ENCODE measurements at places on chromosomes 2 and 18.
A peak's percentile ranks its signal among the peaks of the same experiment; 100 is the strongest.

DNA sequence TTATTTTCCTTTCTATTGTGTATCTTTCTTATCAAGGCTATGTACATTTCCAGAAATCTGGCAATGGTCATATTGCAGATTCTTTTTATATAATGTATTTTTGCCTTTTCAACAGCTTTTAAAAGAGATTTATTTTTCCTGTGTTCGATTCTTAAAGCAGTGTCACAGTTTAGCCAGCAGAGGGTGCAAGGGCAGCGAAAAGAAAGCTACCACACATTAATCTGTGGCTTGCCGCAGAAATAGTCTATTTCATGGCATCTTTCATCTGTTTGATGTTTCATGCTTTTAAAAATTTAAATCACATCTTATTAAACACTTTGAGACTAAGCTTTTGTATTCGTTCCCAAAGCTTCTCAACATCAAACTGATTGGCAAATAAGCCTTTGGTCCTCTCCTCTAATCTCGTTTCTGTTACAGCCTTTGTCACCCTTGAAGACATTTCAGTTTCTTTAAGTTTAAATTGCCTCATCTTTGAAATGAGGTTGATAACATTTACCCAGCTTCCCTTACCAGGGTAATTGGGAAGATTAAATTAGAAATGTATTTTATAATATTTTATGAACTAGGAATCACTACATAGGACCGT lies 73.3 kb downstream of the PIK3C3 start:
- no peak for DNase-seq

GRCh38 chr2:170148161-170148560 lies 29.8 kb upstream of the MYO3B start:
- DNase-seq = peak; percentile 4

DNA sequence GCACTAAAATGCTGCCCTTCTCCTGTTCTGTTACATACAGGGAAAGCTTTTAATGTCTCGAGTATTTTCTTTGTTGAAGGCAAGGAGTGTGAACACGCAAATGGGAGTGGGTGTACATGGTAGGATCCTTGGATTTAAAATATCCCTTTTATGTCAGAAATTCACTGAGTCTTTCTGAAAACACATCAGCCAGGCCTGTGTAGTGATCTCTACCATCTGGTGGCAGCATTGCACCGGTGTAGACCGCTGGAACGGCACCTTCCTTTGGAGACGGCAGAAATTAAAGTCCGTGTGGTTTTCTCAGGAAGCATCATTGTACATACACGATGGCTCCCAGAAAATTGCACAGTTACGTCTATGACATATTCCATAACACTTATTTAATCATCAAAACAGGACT lies 515.8 kb downstream of the GALR1 start:
- peak; percentile 60 for DNase-seq

GRCh38 chr2:21890716-21891115 lies 766.9 kb downstream of the TDRD15 start:
- DNase-seq = no peak

DNA sequence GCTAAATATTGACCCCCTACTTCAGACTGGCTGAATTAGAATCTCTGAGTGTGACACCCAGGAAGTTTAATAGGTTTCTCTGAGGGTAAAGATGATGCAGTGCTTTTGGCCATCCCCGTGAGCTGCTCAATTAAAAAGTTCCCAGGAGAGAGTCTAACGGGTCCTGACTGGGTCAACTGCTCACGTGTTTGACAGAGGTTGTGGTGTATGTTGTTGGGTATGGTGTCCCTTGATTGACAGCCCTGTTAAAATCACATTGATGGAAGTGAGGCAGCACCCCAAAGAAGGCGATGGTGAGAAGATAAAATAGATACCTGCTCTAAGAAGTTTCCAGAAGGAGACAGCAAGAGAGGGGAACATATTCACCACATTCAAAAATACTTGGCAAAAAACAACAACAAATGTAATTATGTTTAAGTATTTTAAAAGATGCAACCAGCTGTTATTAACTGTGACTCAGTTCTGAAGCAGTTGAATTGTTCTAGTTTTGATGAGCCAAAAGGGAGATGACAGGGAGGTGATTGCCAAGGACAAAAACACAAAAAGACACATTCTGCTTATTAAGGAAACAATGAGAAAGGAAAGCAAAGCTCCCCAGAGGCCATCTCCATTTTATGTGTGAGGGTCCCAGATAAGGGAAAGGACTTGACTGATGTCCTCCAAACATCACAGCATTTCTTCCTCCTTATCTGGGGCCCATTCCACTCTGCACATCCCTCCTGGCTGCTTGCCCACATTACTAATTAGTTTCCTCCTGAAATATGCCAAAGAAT lies 11.5 kb upstream of the GMCL1 start:
- no peak for DNase-seq

- no peak for DNase-seq
Observed at GRCh38 chr18:47680488-47680887, 250.0 kb downstream of the SMAD2 start.

- DNase-seq = no peak
Observed at GRCh38 chr2:190864375-190864774, 16.2 kb upstream of the GLS start.

- no peak for DNase-seq
Observed at GRCh38 chr2:199130501-199130900, 327.2 kb downstream of the SATB2 start.

Measured in NCI-H774 (cell line).